GM12892 (cell line): ENCODE measurements at places on chromosomes 6 and 20.

DNA sequence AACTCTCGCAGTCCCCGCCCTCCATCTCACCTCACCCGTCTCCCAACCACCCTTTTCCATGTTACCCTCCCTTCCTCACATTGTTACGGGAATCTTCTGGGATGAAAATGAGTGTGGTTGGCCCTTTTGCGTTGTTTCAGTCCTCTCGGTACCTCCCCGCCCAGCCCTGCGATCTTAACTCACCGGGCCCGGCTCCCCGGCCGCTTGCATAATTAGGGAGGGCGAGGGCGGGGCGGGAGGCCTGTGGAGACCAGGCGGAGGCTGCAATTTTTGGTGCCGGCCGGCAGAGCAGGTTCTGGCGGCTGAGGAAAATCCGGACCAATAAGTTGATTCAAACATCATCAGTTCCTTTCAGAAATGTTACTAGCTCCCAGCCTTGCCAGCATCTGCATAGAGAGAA is 25.2 kb downstream of the TFAP2B start:
- DNase-seq: no peak

- DNase-seq: no peak
Measured at GRCh38 chr20:7516621-7517111, 423.6 kb downstream of the HAO1 start.

- DNase-seq: no peak
Measured at GRCh38 chr6:127185437-127185995, 67.0 kb downstream of the RSPO3 start.

- no peak for DNase-seq
Measured at GRCh38 chr6:75275067-75275466, 9.5 kb downstream of the TMEM30A start.

GRCh38 chr20:47141350-47141921 is 215.1 kb downstream of the ZMYND8 start:
- no peak for DNase-seq

- no peak for DNase-seq
Measured at GRCh38 chr6:63521475-63522210, 50.6 kb upstream of the LOC128125822 start.

DNA sequence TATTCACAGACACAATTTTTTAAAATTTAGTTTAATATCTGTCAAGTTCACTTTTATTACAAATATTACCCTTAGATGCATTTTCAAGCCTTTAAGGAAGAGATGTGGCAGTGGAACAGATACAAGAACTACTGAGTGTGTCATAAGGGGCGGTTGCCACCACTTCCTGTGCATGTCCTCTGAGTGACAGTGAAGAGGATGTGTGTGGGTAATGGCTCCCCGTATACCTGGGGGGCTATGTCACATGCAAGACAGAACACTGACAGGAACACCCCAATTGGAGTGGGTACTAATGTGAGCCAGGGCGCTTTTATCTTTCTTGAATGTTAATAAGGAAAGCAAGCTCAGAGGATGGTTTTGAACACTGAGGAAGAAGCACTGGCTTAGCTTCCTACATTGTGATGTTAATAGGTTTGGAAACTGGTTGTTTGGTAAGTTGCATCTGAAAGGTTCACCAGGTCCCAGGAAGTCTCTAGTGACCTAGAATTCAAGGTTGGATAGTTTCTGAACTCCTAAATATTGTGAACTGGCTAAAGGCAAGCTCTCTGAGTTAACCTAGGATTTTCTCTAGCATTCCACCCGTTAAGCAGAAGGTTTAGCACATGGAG is 83.4 kb upstream of the ASF1A start:
- DNase-seq: no peak

DNA sequence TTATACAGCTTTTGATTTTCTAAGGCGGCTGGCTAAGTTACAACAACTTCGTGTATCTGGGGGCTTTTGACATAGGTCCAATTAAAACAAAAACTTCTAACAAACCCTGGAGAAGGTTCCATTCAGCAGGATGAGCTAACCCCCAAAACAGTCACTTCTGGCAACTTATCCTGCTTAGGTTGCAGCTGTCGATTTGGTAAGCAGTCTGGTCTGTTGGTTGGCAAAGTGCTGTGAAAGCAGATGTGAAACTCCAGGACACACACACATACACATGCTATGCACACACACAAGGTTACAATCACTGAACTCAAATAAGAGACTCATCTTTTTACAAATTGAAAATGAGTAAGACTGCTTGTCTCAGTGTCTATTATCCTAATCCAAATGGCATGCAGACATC is 119.0 kb upstream of the STMND1 start:
- no peak for DNase-seq

DNA sequence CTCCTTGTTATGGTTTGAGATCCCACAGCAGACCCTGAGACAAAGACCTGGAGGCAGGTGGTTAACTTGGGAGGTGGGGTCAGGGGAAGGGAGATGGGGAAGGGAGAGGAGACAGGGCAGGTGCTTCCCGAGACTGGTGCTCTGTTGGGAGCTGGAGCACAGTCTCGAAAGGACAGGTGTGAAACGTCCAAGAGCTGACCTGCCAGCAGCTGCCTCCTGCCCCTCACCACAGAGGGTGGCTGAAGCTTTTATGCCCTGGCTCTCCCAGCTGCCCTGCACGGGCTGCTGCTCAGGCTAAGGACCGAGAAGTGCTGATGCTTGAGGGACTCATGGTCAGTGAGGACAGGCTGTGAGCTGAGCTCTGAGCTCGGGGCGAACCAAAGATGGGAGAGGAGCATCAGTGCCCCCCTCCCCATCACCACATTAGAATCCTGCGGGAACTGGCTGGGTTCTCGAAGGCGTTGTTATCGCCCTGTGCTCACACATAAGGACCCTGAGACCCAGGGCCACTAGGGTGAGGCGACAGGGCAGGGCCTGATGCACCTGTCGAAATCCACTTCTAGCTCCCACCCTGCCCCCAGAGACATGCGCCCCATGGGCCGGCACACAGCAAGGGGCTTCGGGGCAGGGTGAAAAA is 25.3 kb upstream of the CD93 start:
- no peak for DNase-seq

GRCh38 chr6:32968867-32969684 is 682 bp downstream of the BRD2 start:
- no peak for DNase-seq

DNA sequence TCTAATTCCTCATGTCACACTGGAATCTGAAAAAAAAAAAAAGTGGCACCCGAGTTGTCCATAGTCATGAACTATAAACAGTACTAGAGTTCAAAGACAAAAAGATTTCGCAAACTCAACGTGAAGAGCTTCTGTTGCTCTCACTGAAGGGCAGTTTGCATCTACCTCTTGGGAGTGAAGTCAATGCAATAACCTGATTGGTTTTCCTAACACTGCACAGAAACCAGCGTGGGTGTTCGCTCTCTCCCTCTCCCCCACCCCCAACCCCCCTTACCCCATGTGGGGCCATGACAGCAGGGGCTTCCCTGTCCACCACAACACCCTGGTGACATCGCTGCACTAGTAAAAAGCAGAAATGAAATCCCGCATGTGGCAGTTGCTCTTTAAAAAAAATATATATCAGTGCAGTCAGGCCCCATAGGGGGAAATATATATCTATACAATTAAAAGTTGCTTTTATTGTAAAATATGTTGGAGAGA is 66.9 kb downstream of the GMPR start:
- peak; percentile 61 for DNase-seq

DNA sequence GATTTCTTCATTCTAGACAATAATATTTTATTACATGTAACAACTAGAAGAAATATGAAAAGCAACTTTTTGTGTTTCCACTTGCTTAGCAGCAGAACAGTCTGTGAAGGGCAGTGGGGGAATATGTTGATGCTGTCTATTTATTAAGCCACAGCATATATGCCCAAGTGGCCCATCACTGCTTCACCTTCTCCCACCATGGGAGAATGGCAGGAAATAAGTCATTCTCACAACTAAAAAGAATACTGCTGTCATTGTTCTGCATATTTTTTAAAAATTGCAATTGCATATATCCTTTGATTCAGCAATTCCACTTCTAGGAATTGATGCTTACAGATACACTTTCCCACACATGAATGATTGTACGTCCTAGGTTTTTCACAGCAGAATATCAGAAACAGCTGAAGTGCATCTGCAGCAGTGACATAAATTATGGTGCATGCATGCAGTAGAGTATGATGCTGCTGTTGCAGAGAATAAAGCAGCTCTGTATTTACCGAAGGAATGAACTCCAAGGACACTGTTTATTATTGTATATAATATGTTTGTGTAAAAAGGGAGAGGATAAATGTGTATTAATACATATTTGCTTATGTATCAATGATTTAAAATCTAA is 26.8 kb downstream of the KIF3B start:
- no peak for DNase-seq

DNA sequence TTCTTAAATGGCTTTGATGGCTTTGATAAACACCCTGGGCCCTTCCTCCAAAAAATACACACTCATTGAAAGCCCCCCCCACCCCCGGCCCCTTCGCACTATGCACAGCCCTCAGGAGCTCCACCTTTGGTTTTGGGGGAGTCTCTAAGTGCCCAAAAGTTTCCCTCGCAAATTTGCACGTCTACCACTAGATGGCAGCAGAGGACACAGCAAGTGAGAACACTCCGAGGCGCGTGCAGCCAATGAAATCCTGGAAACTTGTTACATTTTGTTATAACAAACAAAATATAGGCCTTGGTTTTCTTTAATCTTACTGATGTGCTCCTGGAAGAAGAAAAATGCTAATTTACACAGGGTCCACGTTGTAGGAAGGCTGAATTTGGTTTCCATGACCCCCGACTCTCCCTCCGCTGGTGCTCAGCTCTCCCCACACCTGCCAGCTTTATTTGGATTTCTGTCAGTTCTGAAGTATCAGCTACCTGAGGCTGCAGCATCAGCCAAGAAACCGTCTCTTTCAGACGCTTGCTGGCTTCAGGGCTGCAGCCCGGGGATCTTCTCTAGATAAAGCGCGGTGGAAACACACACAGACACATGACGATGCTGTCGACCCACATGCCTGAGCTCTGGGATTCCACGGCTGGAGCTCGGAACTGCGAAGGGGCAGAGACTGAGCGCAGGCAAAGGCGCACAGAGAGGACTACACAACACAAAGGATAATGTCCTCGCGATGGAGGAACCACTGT is 148.3 kb upstream of the RPS6KA2 start:
- peak; percentile 63 for DNase-seq

- no peak for DNase-seq
Measured at GRCh38 chr6:122412001-122412400, 12.5 kb downstream of the HSF2 start.

DNA sequence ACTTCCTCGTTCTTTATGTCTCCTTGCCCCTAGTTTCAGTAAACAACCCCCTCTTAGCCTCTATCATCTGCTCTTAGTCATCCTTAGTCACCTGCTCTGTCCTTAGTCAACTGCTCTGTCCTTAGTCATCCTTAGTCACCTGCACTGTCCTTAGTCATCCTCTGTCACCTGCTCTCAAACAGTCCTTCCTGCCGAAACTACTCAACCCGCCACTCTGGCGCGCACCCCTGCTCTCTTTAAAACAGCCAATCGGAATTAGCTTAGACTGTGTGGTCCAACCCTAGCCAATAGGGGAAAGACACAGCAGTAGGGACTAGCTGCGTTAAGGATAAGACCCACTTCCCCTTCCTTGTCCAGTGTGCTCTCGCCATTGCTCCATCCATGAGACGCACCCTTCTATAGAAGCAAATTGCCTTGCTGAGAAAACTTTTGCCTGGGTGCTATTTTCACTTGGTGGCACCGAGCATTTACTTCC is 73.9 kb downstream of the BACH2 start:
- no peak for DNase-seq

GRCh38 chr6:4388675-4389074 is 253.3 kb upstream of the ECI2 start:
- DNase-seq: no peak

- DNase-seq: no peak
Measured at GRCh38 chr6:113065611-113066010, 718.5 kb downstream of the RFPL4B start.

DNA sequence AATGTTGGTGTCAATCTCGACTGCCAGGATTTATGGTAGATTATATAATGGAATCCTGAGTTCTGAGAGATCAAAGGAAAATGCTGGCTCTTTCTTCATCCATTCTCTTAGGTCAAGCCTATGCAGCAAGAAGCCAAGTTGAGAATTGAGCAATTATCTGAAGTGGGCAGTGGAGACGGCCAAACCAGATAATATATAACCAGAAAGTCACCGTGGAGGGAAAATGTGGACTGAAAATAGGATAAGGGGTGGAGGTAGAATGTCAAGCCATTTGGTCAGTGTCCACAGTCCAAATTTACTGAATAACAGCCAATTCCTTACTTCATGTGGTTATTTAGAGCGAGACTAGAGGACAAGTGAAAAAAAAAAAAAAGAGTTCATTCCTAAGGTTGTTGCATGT is 107.8 kb upstream of the ESR1 start:
- no peak for DNase-seq

- no peak for DNase-seq
Measured at GRCh38 chr6:54929245-54929909, 82.8 kb downstream of the FAM83B start.

DNA sequence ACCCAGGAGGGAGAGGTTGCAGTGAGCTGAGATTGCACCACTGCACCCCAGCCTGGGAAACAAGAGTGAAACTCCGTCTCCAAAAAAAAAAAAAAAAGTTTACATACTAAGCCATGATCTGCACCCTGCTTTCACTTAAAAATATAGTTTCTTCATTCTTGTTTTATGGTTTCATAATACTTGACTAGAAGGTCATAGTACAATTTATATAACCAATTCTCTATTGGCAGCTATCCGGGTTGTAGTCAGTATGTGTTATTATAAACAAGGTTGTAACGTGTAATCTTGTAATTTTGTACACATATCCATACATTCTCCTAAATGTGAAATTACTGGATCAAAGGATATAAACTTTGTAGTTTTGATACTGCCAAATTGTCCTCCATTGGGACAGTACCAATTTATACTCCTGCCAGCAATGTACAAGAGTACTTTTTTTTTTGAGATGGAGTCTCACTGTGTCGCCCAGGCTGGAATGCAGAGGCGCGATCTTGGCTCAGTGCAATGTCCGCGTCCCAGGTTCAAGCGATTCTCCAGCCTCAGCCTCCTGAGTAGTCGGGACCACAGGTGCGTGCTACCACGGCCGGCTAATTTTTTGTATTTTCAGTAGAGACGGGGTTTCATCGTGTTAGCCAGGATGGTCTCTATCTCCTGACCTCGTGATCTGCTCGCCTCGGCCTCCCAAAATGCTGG is 144.8 kb downstream of the GJA10 start:
- DNase-seq: no peak

- no peak for DNase-seq
Measured at GRCh38 chr6:139597087-139597763, 222.8 kb upstream of the CITED2 start.

- DNase-seq: no peak
Measured at GRCh38 chr6:11730641-11731040, 48.0 kb downstream of the ADTRP start.
